T-helper 2 cell treated with Interferon-gamma antibody and Interleukin-4, amounts not matched to agents 5 μg/mL and 100 μg/mL, for 36 hours (primary cell): ENCODE measurements at places on chromosomes 2 and 18.

GRCh38 chr2:175008009-175008408, 2.8 kb upstream of the CHN1 start:
- no peaks in the 10 kb centered on the region for H3K36me3 ChIP-seq
- H3K27me3 ChIP-seq: peaks cover 66% of the 10 kb centered on the region
- no peak overlapping the region for H3K4me3 ChIP-seq
- no peak overlapping the region for H3K27ac ChIP-seq

GRCh38 chr2:191643429-191643828, 34.5 kb upstream of the NABP1 start:
- H3K27me3 ChIP-seq: peaks cover 16% of the 10 kb centered on the region
- DNase-seq: no peak
- H3K27ac ChIP-seq: no peak overlapping the region
- peaks cover 2% of the 10 kb centered on the region for H3K36me3 ChIP-seq

DNA sequence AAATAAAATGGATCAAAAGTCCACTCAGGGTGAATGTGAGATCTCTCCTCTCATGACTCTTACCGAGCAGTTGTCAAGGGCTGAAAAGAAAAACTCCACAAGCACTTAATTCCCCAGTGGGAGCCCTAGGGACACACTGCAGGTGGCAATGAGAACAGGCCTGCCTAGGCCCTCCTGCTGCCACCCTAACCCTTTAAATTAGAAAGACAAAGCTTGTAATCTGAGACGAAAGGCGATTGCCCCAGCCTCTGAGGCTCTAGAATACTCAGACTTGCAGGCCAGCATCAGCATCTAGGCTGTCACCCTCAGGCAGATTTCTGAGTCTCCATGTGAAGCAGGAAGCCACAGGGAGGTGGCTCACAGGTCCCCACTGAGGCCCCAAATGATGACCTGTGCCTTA, 457.0 kb upstream of the MYT1L start:
- no peak overlapping the region for H3K4me3 ChIP-seq
- H3K27me3 ChIP-seq: no peaks in the 10 kb centered on the region
- no peaks in the 10 kb centered on the region for H3K4me1 ChIP-seq
- H3K27ac ChIP-seq: no peak overlapping the region
- no peaks in the 10 kb centered on the region for H3K36me3 ChIP-seq
- DNase-seq: no peak

- H3K4me1 ChIP-seq: no peaks in the 10 kb centered on the region
- H3K36me3 ChIP-seq: no peaks in the 10 kb centered on the region
- H3K4me3 ChIP-seq: no peak overlapping the region
- no peak overlapping the region for H3K27ac ChIP-seq
These were observed 11.0 kb downstream of the SDC1 start for GRCh38 chr2:20213651-20214565.

- H3K27ac ChIP-seq: no peak overlapping the region
- no peaks in the 10 kb centered on the region for H3K36me3 ChIP-seq
- no peaks in the 10 kb centered on the region for H3K4me1 ChIP-seq
- DNase-seq: no peak
- H3K27me3 ChIP-seq: peaks cover 10% of the 10 kb centered on the region
These were observed 50.5 kb upstream of the FHOD3 start for GRCh38 chr18:36247036-36247435.

DNA sequence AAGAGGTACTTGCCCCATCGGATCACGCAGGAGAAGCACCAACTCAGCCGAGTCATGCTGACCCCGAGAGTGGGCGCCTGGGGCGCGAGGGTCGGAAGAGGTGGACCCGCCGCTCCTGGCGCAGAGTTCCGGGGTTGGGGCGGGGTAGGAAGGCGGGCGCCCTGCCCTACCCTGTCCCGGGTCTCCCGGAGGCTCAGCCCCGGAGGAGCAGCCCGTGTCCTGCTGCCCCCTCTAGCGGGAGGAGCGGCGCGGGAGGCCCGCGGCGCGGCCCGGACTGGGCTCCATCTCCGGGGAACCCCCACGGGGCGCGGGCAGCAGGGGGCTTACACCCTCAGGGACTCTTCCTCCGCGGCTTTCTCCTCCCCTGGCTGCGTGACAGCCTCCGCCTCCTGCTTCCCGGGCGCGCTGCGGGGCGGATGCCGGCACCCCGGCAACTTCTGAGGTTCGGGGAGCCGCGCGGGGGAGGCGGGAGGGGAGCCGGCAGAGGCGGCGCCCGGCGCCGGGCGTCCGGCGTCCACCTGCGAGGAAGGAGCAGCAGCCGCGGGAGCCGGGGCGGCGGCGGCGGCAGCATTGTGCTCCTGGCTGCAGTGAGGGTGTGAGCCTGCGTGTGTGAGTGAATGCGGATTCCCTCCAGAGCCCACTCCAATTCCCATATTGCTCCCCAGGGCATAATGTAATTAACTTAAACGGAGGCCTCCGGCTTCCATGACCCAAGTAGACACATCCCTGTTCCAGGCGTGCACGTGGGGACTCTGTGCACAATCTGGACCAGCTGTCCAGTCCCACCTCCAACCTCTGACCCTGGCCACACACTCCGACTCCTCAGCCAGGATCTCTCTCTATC, 7.6 kb upstream of the TNS1 start:
- no peaks in the 10 kb centered on the region for H3K36me3 ChIP-seq
- H3K4me1 ChIP-seq: peaks cover 5% of the 10 kb centered on the region
- peaks cover 44% of the 10 kb centered on the region for H3K27me3 ChIP-seq
- peak; percentile 18 for DNase-seq
- no peak overlapping the region for H3K27ac ChIP-seq

DNA sequence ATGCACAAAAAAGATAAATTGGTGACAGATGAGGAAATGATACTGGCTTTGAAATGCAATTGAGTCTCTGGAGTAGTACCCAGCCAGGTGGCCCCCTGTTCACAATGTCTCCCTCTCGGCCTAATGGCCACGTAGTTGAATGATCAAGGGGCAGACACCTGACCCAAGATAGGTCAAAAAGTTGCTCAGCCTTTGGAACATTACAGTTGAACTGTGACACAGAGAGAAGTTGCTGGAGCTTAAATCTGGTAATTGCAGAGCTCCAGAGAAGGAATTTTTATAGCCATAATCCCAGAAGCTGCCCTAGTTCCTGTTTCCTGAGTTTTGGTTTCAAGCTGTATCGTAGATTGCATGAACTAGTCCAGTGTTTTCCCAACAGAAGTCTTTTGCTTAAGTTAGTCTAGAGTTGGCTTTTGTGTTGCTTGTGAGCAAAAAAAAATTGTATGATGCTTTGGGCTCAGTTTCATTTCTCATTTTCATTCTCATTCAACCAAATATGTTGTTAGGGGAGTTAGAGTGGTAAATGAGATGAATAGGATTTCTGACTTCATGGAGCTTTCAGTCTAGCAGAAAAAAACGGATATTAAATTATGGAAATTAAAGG, 117.9 kb downstream of the CSRNP3 start:
- H3K27me3 ChIP-seq: no peaks in the 10 kb centered on the region
- no peak for DNase-seq
- H3K4me1 ChIP-seq: no peaks in the 10 kb centered on the region
- H3K4me3 ChIP-seq: no peak overlapping the region

DNA sequence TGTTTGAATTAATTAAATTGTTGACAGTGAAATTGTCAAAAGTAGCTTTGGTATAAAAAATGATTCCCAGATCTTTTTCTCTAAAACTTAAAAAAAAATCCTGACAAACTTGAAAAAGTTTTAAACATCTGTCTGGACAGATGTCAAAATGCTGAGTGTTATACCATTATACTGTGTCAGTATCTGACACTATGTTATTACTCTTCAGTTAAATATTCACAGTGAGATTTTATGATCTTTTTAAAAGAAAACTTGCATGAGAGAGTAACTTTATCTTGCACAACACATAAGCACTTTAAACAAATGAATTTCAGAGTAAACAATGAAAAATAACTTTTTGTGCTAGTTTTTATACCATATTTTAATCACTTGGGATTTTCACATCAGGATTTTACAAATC, 167.4 kb downstream of the MEIS1 start:
- H3K27me3 ChIP-seq: no peaks in the 10 kb centered on the region
- H3K27ac ChIP-seq: no peak overlapping the region
- H3K36me3 ChIP-seq: no peaks in the 10 kb centered on the region
- H3K4me3 ChIP-seq: no peak overlapping the region
- DNase-seq: no peak

GRCh38 chr18:62206593-62206992, 19.5 kb downstream of the RELCH start:
- no peak overlapping the region for H3K4me3 ChIP-seq
- DNase-seq: no peak
- H3K27ac ChIP-seq: no peak overlapping the region
- peaks cover 13% of the 10 kb centered on the region for H3K4me1 ChIP-seq
- H3K27me3 ChIP-seq: no peaks in the 10 kb centered on the region

- H3K36me3 ChIP-seq: no peaks in the 10 kb centered on the region
- no peak overlapping the region for H3K27ac ChIP-seq
- DNase-seq: no peak
- H3K27me3 ChIP-seq: no peaks in the 10 kb centered on the region
- H3K4me3 ChIP-seq: no peak overlapping the region
These were observed 23.6 kb downstream of the SULT1C3 start for GRCh38 chr2:108263401-108263800.

DNA sequence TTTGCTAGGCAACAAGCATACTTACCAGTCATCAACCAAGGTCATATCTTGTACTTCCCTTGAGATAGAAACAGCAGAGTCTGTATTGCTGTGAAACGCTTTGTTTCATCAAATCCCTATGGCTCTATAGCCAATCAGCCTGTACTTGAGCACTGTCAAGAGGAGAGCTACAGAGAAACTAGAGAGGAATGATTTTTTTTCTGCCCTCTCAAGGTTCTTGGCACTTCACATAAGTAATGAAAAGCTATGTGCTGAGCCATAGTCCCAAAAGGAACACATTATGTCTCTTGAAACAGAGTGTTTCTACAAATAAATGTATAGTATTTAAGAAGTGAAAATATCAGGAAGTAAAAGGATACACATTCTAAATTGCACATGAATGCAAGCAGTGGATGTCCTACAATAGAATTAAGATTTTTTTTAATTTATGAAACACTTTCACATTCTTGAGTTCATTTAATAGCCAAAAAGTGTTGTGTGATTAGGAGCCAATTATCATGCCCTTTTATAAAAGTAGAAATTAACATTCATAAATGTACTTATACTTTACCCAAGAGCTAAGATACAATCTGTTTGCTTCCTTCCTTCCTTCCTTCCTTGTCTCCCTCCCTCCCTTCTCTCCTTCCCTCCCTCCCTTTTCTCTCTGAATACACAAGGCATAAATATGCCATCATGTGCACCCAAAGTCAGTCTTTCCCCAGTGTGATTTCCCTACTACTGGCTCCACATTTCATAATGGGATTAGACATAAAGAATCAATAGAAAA, 131.8 kb downstream of the CSRNP3 start:
- no peak overlapping the region for H3K27ac ChIP-seq
- no peaks in the 10 kb centered on the region for H3K36me3 ChIP-seq
- H3K4me1 ChIP-seq: no peaks in the 10 kb centered on the region
- H3K4me3 ChIP-seq: no peak overlapping the region
- H3K27me3 ChIP-seq: no peaks in the 10 kb centered on the region

GRCh38 chr2:174844295-174844708, 80.0 kb upstream of the CHRNA1 start:
- no peaks in the 10 kb centered on the region for H3K36me3 ChIP-seq
- no peak overlapping the region for H3K27ac ChIP-seq
- no peaks in the 10 kb centered on the region for H3K27me3 ChIP-seq

DNA sequence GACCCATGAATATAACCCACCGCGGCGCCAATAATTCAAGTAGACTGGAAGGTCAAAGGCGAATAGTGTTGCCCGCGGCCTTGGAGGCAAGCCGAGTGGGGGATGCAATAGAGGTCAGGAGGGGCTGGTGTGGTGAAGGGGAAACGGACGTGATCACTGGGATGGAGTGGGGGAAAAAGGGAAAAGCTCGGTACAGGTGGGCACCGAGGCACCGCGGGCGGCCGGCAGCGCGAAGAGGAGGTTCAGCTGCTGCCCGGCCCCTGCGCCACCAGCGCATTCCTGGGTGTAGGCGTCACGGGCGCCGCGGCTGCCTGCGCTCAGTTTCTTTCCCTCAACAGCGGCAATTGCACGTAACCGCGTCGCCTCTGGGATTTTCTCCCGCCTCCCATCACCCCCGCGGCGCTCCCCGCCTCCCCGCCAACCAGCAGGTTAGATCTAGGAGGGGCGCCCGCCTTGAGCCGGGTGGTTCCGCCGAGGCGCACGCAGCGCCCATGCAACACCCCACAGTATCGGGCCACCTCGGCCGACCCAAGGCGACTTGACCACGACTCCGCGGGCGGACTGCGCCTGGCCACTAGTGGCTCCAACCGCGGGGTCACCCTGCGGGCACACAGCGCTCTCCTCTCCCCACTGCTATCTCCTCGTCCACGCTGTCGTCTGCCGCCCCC, 1.5 kb downstream of the RND3 start:
- peaks cover 9% of the 10 kb centered on the region for H3K4me1 ChIP-seq
- H3K4me3 ChIP-seq: peak overlapping the region; percentile 40
- H3K36me3 ChIP-seq: no peaks in the 10 kb centered on the region
- no peak for DNase-seq
- peaks cover 38% of the 10 kb centered on the region for H3K27me3 ChIP-seq
- no peak overlapping the region for H3K27ac ChIP-seq

- peaks cover 40% of the 10 kb centered on the region for H3K36me3 ChIP-seq
- no peaks in the 10 kb centered on the region for H3K27me3 ChIP-seq
- peak overlapping the region; percentile 9 for H3K4me3 ChIP-seq
- DNase-seq: no peak
These were observed 3.0 kb downstream of the PIKFYVE start for GRCh38 chr2:208269091-208269490.

DNA sequence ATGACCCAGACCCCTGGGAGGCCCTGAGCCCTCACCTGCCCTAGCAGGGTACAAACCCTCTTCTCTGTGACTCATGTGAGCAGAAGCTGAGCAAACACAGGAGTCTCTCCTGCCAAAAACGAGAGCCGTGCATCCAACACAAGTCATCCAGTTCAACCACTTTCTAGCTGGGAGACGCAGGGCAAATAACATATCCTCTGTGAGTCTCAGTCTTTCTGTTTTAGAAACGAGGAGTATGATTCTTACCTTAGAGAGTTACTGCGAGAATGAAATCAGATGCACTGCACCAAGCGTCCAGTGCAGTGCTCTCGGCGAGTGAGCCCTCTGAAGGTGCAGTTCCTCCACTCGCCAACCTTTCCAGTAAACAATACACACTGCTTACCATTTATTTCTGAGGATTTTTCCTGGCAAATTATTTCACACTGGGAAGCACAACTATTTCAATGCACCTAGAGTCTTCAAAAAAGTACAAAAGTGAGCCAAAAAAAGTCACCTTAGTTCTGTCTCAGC, 331.8 kb upstream of the MYT1L start:
- no peaks in the 10 kb centered on the region for H3K4me1 ChIP-seq
- H3K4me3 ChIP-seq: no peak overlapping the region
- H3K27me3 ChIP-seq: no peaks in the 10 kb centered on the region
- H3K27ac ChIP-seq: no peak overlapping the region
- no peaks in the 10 kb centered on the region for H3K36me3 ChIP-seq

GRCh38 chr2:27089111-27089954, 2.8 kb downstream of the KHK start:
- no peak overlapping the region for H3K27ac ChIP-seq
- DNase-seq: no peak
- H3K36me3 ChIP-seq: peaks cover 2% of the 10 kb centered on the region
- no peaks in the 10 kb centered on the region for H3K27me3 ChIP-seq
- no peak overlapping the region for H3K4me3 ChIP-seq
- H3K4me1 ChIP-seq: peaks cover 24% of the 10 kb centered on the region

- H3K27me3 ChIP-seq: no peaks in the 10 kb centered on the region
- no peak overlapping the region for H3K27ac ChIP-seq
- DNase-seq: no peak
- peaks cover 48% of the 10 kb centered on the region for H3K36me3 ChIP-seq
- H3K4me1 ChIP-seq: peaks cover 8% of the 10 kb centered on the region
- H3K4me3 ChIP-seq: no peak overlapping the region
These were observed 18.8 kb downstream of the FARSB start for GRCh38 chr2:222637067-222637466.
